Activated CD8-positive, alpha-beta memory T cell treated with anti-CD3 and anti-CD28 coated beads for 1 hour (primary cell): ENCODE measurements at places on chromosomes 4 and X.

DNA sequence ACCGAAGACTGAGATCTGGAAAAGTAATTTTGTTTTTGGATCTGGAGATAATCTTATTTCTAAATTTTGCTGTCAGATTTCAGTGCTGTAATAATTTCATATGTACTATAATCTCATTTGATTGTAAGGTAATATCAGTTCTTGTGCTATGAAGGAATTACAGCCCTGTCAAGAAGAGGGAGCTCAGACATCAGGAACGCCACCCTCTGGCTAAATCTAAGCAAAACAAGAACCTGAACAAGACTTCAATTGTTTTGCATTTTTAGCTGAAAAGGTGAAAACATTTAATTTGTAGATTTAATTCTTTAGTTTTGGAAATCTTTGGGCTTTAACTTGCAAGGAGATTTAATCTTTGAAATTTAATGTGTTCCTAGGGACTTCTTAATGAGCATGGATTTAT is 525.4 kb upstream of the HS3ST1 start:
- no peak for DNase-seq

DNA sequence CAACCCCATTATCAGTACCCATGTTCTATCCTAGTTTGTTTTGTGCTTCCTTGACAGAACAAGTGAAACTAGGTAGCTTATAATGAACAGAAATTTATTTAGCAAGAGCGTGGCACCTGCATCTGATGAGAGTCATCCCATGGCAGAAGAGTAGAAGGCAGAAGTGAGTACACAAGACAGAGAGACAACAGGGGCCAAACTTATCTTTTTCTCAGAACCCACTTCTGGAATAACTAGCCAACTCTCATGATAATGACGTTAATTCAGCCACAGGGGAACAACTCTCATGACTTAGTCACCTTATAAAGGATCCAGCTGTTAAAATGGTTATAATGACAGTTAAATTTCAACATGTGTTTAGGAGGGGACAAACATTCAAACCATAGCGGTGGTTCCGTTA is 644.9 kb downstream of the TECRL start:
- DNase-seq, result no peak

- DNase-seq, result no peak
These were observed 61.3 kb downstream of the HS3ST1 start for GRCh38 chr4:11367371-11367770.

GRCh38 chrX:42770566-42770965 is 7.4 kb downstream of the PPP1R2C start:
- no peak for DNase-seq

DNA sequence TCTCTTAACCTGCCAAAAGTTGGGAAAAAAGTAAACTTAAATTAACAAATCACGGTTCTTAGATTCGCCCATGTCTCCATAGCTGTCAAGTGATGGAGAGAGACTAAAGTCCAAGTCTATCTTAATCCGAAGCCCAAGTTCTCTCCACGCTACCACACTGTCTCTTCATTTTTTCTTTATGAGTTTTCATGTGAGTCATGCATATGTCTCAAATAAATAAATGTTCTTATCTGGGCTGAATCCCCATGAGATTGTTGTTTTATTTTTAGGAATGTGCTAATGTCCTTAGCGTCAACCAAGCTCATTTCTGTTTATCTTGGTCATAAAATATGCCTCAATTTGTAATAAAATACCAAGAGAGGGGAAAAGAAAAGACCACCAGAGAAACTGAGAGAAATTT is 169.3 kb downstream of the RCHY1 start:
- no peak for DNase-seq

DNA sequence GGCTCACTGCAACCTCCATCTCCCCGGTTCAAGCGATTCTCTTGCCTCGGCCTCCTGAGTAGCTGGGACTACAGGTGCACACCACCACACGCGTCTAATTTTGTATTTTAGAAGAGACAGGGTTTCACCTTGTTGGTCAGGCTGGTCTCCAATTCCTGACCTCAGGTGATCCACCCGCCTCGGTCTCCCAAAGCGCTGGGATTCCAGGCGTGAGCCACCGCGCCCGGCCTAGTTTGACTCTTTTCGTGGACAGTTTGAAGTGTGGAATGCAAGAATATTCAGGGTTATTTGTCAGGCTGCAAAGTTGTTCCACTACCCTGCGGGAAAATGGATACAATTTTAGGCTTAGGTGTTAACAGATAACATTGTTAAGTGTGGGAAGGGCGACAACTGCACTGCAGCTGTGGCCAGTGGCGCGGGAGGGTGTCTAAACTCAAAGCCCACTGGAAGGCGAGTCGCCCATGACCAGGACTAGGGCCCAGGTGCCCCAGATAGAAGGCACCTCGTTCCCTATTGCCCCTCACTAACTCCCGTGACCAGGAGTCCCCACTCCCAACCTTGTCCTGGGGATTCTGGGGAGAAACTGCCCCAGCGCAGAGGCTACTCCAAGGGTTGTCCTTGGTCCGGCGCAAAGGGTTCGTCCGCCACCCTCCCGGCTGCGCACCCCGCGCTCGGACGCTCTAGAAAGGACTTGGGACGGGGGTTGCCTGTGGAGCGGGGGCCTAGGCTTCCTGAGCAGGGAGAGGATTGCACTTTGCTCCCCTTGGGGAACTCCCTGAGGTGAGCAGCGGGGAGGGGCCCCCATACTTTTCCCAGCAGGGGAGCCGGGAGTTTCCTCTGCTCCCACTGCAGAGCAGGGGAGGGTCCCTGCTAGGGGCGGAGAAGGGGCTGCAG is 1.1 kb upstream of the CD99 start:
- DNase-seq, result no peak

DNA sequence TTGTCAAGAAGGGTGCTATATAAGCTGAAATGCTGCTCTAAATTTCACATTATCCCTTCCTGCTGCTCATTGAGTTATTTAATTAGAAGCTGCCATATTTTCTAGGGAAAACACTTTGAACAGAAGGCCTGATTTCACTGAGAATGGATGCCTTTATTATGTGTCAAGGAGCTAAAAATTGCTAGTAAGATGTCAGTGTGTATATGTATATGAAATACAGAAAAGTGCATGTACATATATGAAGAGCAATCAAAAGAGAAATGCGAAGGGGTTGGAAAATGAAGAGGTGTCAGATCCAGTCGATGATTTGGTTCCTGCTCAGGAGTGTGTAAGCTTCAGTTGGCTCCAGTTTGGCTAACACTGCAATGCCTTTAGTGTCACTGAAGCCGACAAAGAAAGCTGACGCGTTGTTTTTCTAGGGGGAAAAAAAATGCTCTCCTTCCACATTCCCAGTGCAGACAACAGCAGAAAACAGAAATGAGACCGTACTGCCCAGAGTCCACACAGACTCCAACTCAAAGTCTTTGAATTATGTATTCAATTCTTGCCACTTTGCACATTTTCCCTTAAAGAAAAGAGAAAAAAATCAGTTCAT is 154.2 kb downstream of the NHS start:
- DNase-seq, result no peak

GRCh38 chr4:140876615-140877364 is 120.6 kb upstream of the TBC1D9 start:
- no peak for DNase-seq

GRCh38 chr4:155639704-155640523 is 26.7 kb upstream of the GUCY1A1 start:
- DNase-seq, result no peak

DNA sequence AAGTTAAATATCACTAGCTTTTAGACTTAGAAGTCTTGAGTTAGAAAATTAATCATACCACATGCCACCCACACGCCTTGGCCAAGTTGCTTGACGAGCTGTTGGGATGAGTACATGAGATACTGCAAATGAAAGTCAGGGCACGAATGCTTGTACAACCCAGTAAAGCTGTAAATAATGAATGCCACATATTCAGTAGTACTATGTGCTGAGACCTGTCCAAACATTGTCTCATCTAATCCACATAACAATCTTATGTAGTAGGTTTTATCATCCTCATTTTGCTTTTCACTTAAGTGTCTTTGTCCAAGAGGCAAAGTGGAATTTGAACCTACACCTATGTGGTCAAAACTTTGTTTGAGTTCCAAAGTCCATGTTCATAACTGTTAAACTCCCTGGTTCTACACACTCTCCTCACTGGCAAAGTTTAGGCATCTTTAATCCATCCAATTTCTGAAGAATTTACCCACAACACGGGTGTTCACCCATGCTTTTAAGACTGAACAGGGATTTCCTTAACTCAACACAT is 74.1 kb downstream of the LDB2 start:
- DNase-seq, result no peak

- no peak for DNase-seq
These were observed 291.7 kb upstream of the GATB start for GRCh38 chr4:152052451-152053057.

- DNase-seq, result no peak
These were observed 314.9 kb upstream of the TRAM1L1 start for GRCh38 chr4:117400039-117400835.

DNA sequence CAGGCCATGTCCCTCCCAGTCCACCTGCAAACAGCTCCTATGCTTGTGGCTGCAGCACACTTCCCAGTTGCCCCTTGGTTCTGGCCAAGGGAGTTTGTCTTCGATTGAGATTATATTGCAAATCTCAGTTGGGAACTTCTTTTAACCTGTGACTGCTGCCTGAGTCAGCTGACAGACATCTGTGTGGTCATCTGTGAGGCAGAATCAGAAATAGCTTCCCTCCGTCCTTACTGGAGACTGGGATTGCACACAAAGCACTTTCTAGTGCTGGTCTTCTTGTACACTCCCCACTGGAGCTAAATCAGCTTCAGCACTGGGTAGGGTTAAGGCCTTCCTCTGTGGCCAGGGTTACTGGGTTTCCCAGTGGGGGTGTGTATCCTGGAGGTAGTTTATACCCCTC is 34.3 kb downstream of the ZNF330 start:
- DNase-seq, result no peak

DNA sequence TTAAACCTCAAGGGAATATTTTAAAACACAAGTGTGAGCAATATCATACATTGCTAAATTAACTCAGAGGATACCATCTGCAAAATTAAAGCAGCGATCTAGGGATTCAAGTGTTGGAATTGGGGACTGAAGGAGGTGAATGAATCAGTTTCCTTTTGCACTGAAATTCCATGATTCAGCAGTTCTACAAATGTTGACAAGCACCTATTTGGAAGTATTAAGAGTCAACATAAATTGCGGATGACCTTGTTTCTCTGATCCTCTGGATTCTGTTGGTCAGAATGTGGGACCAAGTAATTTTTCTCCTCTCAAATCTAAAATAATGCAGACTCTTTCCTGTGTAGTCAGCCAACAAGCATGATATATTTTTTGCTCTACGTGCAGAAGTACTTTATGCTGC is 78.8 kb downstream of the LDB2 start:
- no peak for DNase-seq

DNA sequence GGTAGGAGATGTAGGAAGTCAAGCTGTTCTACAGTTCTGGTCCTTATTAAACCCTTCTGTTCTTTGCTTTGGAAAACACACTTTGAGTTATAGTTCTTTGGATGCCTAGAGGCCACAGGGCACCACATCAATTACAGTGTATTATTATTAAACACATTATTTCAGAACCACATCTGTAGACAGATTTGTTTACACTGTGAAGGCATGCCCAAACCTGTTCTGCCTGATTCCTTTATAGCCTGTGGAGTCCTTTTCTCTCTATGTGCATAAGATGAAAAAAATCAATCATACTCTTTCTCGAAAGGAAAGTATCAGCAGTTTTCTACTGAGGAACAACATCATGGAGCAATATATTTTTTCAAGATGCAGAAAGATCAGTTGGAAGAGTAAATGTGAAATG is 371.3 kb upstream of the INTU start:
- DNase-seq, result no peak

GRCh38 chr4:158203929-158204328 is 6.4 kb upstream of the TMEM144 start:
- no peak for DNase-seq

- DNase-seq, result no peak
These were observed 212.8 kb upstream of the PACRGL start for GRCh38 chr4:20487446-20487845.

- DNase-seq, result no peak
These were observed 92.5 kb downstream of the SORBS2 start for GRCh38 chr4:185719500-185719858.

DNA sequence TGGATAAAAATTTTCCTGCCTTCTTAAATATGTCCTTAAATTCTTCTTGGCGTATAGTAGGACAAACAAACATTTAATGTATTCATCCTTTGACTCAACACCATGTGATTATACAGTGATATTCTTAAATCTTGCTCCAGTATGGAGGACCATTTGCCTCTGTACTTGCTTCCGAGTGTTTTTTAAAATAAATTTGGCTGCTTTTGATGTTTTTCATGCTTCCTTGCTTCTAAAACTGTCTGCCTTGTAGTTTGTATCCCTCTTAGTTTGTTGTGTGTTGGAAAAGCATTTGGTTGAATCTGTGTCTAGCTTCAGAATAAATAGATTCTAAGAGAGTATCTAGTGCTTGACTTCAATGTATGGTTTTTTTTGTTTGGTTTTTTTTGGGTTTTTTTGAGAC is 12.3 kb downstream of the ING2 start:
- no peak for DNase-seq

- DNase-seq, result no peak
These were observed 13.5 kb downstream of the PRKX start for GRCh38 chrX:3699821-3700381.

DNA sequence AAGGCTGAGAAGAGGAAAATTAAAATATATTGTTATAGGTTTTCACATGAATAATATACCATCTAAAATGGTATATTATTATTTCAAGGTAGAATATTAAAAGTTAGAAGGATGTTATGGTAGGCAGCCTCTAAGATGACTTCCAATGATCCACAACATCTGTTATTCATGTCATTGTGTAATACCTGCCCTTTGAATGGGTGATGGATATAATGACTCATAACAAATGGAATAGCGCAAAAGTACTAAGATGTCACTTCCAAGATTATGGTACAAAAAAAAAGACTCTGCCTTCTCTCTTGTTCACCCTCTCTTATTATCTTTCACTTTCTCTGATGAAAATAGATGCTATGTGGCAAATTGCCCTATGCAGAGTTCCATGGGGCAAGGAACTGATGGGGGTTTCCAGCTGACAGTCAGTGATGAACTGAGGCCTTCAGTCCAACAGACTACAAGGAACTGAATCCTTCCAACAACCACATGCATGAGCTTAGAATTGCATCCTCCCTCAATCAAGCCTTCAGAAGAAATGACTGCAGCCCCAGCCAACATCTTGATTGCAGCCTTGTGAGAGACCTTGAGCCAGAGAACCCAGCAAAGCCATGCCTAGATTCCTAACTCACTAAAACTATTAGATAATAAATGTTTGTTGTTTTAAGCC is 57.7 kb downstream of the HS6ST2 start:
- no peak for DNase-seq

DNA sequence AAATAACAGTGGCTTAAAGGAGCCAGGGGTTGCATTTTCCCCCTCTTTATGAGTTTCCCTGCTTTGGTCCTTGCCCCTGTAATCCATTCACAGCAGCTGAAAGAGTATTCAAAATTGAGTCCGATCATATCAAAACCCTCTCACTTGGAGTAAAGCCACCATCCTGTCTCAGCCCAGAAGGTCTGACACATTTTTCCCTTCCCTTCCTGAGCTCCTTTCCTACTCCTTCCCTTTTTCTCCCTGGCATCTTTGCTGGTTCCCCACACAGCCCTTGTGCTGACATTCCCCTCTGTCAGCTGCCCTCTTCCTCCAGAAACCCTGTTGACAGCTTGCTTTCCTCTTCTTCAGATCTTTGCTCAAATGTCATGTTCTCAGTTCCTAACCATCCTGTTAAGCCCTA is 295.6 kb downstream of the EVC2 start:
- DNase-seq, result no peak

- no peak for DNase-seq
These were observed 20.9 kb upstream of the AMELX start for GRCh38 chrX:11272290-11272689.

GRCh38 chr4:4514786-4515185 is 27.1 kb downstream of the STX18 start:
- no peak for DNase-seq
